Activated naive CD4-positive, alpha-beta T cell treated with anti-CD3 and anti-CD28 coated beads for 36 hours (primary cell): ENCODE measurements at places on chromosomes 1 and 21.

DNA sequence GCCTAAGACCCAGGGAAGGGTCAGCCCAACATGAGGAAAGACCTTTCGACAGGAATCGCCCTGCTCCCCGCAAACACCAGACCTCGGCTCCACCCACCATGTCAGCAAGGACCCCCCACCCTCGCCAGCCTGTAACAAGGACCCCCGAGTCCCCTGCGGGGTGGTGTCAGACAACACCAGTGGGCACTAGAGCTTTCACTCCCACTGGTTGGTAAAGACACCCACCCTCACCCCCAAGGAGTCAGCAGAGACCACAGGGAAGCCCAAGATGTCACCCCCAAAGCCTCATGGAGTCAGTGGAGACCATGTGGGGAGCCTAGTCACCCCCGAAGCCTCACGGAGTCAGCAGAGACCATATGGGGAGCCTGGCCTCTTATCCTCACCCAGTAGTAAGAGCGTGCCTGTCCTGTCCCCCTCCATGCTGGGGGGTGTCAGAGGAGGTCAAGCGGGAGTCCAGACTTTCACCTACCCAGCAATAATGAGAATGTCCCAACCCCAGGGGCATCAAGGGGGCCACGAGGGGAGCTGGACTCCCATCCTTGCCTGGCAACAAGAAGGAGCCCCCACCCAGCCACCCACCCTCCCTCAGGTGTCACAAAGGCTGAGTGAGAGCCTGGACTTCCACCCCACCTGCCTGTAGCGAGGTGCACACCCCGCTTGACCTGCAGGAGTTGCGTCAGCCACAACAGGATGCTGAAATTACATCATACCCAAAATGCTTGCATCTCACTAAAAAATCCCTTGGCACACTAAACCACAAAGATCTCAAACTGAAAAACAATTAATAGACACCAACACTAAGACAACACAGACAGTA lies 24.8 kb downstream of the SLC19A1 start:
- peak; percentile 42 for DNase-seq

- peak; percentile 28 for DNase-seq
Observed at GRCh38 chr1:39272027-39272797, 67.7 kb downstream of the MACF1 start.

DNA sequence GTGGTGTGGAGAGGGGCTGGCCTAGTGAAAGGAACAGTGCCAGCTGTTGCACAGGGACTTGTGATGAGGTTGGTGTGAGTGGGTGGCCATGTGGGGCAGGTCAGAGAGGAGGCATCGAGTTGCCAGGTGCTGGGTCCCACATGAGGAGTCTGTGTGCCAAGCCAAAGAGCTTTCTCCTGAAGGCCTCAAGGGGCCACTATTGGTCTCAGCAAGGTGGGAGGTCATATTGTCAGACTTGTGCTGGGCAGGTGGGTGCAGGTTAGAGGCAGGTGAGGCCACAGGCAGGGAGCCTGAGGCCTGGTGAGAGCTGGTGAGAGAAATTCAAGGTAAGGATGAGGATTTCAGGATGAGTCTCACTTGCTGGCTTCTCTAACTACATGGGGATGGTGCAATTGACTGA lies 256.8 kb downstream of the DISC1 start:
- no peak for DNase-seq

DNA sequence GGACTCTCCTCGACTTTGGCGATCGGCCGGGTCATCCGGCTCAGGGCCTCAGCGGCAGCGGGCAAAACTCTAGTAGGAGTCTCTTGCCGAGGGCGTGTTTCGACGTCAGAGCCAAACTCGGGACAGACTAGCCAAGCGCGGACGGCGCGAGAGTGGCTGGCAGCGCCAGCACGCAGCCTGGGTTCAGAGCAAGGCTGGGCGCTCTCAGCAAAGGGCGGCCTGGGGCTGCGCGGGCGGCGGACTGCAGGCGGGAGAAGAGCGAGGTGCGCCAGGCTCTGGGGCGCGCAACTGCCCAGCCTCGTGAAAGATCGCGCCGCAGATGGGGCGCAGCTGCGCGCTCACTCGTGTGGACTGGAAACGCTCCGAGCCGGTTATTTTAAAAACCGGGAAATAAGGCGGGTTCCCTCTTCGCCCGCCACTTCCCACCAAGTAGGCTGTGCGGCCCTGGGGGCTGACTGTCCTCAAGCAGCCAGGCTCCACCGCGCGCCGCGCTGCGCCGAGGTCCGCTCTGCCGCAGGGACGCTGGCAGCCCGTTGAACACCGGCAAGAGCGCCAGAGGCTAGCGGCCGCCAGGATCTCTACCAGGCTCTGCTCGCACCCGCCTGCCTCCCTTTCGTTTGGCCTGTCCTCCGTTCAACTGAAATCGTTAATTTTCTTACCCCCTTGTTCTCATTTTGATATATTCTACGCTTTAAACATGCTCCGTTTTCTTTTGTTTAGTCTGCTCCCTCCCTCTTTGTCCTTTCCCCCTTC lies 2.4 kb downstream of the ALX3 start:
- DNase-seq, result no peak

DNA sequence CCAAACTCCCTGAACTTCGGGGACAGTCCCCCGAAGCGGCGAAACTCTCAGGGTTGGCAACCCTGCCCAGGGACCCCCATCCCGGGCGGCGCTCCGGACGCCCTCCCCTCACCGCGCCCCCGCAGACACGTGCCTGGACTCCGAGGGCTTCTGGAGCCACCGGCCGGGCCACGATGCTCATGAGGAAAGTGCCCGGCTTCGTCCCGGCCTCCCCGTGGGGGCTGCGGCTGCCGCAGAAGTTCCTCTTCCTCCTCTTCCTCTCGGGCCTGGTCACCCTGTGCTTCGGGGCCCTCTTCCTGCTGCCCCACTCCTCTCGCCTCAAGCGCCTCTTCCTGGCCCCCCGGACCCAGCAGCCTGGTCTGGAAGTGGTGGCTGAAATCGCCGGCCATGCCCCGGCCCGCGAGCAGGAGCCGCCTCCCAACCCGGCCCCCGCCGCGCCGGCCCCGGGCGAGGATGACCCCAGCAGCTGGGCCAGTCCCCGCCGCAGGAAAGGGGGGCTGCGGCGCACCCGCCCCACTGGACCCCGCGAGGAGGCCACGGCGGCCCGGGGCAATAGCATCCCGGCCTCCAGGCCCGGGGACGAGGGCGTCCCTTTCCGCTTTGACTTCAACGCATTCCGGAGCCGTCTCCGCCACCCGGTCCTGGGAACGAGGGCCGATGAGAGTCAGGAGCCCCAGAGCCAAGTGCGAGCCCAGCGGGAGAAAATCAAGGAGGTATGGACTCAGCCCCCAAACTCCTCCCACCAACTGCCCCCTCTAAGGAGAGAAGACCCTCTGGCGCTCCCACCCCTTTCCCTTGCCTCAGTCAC lies 1.2 kb downstream of the MAN1C1 start:
- no peak for DNase-seq

DNA sequence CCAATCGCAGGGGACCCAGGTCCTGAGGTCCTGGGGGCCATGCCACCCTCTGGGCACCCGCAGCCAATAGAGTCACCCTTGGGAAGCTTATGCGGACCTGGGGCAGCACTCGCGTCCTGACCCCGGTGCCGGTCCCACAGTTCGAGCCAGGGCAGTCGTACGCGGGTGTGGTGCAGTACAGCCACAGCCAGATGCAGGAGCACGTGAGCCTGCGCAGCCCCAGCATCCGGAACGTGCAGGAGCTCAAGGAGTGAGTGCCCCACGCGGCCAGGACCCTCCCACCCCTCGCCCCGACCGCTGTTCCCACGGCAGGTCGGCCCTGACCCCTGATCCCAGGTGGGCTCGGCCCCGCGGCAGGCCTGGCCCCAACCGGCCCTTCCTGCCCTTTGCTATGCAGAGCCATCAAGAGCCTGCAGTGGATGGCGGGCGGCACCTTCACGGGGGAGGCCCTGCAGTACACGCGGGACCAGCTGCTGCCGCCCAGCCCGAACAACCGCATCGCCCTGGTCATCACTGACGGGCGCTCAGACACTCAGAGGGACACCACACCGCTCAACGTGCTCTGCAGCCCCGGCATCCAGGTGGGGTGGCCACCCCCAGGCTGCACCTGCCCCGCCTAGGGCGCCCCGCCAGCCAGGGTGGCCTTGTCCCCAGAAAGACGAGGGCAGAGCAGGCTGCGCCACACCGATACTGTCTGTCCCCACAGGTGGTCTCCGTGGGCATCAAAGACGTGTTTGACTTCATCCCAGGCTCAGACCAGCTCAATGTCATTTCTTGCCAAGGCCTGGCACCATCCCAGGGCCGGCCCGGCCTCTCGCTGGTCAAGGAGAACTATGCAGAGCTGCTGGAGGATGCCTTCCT lies 20.5 kb downstream of the COL6A1 start:
- no peak for DNase-seq

DNA sequence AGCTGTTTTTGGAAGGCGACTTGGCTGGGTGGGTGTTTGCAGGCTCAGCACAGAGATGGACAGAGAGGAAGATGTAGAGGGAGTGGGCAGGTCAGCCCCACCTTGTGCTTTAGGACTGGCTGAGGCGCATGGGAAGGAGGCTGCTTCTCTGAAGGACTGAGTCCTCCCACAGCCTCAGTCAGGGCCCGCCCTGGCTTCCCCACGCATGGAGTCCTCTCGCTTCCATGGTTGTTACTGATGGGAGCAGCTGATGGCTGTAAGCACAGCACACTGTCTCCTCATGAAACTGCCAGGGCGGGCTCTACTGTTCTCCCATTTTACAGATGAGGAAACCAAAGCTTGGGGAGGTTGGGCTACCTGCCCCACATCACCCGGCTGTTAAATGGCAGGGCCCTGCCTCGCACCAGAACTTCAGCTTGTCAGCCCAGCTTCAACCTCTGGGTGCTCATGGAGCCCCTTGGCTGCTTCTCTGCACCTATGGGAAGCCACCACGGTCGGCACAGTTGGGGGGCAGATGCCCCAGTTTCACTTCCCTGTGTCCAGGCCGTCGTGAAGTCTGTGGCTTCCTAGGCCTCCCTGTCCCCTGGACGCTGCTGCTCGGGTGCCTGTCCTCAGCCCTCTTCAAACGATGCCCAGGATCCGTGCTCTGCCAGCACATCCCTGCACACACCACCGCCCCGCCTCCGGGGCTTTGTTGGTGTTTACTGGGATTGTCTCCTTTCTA lies 2.4 kb downstream of the TMEM201 start:
- no peak for DNase-seq

DNA sequence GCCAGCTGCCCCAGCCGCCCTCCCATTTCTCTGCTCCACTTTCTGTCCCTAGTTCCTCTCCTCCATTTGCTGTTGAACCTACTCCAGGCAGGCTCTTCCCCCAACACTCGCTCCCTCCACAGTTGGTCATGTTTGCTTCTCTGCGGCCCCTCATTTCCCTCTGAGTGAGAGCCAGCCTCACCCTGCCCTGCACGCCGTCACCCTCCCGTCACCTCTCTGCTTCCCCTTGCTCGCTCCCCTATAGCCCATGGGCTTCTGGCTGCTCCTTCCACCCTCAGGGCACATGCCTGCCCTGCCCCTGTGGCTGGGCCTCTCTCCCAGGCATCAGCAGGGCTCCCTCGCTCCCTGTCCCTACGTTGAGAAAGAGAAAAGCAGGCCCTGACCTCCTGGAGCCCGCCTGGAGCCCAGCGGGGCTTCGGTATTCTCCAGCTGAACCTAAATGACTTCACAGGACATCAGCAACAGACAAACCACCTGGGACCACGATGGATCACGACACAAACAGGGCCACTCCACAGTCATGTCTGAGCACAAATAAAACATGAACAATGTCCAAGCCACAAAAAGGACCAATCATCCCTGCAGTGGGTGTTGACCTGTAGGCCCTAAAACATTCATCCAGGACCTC lies 13.3 kb upstream of the THEMIS2 start:
- DNase-seq, result no peak

GRCh38 chr1:112536561-112536960 lies 27.8 kb downstream of the WNT2B start:
- no peak for DNase-seq

- DNase-seq, result no peak
Observed at GRCh38 chr1:84856726-84857270, 36.2 kb downstream of the LPAR3 start.

- DNase-seq, result no peak
Observed at GRCh38 chr21:14959343-14959742, 105.5 kb downstream of the NRIP1 start.

DNA sequence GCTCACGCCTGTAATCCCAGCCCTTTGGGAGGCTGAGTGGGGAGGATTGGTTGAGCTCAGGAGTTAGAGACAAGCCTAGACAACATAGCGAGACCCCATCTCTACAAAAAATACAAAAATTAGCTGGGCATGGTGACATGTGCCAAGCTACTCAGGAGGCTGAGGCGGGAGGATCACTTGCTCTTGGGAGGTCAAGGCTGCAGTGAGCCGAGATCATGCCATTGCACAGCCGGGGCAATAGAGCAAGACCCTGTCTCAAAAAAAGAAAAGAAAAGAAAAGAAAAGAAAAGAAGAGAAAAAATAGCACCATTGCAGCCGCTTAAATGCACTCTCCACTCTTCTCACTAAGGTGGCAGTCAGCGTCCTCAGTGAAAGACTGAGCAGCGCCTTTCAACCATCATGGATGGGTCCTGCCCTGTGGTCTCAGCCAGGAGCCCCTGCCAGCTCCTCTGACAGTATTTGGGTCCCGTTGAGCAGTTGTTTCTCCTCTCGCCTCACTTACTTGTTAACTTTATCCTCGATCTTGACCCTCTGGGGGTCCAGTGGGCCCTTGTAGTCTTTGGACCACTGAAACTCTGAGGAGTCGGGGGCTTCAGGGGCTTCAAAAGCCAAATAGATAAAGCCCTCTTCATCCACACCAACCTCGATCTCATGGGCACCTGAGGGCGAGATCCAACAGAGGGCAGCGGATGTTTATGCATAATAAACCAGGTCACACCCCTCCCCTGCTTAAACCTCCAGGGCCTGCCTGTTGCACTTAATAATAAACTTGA lies 36.9 kb downstream of the MYOM3 start:
- no peak for DNase-seq

GRCh38 chr1:52925571-52926005 lies 1.5 kb upstream of the SCP2 start:
- no peak for DNase-seq

- DNase-seq, result no peak
Observed at GRCh38 chr1:151908228-151908691, 1.1 kb downstream of the THEM4 start.
